ENCODE measurements at places on chromosomes 2 and 18.

GRCh38 chr2:239876948-239877289 lies 148.2 kb downstream of the NDUFA10 start:
- no peak for DNase-seq

GRCh38 chr2:218400167-218400929 lies 680 bp downstream of the CTDSP1 start:
- DNase-seq, result no peak

GRCh38 chr2:217691920-217692666 lies 310.7 kb downstream of the TNS1 start:
- no peak for DNase-seq

DNA sequence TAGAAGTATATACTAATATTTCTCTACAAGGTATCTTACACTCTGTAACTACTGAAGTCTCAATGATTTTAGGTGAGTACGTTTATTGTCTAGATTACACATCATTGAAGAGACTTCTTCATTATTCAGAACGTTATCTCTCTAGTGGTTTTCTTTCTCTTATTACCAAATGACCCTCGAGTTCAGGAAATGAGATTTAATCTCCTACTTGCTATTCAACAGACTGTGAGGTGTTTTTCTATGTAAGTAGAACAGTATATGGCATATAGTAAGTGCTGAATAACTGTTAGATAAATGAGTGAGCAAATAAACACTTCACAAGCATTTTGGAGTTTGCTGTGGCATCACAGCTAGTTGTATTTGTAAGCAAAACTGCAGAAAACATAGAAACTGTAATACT lies 947.2 kb upstream of the SLC39A10 start:
- DNase-seq, result no peak

- no peak for DNase-seq
These were observed 342.6 kb upstream of the HS6ST1 start for GRCh38 chr2:128661311-128661710.

DNA sequence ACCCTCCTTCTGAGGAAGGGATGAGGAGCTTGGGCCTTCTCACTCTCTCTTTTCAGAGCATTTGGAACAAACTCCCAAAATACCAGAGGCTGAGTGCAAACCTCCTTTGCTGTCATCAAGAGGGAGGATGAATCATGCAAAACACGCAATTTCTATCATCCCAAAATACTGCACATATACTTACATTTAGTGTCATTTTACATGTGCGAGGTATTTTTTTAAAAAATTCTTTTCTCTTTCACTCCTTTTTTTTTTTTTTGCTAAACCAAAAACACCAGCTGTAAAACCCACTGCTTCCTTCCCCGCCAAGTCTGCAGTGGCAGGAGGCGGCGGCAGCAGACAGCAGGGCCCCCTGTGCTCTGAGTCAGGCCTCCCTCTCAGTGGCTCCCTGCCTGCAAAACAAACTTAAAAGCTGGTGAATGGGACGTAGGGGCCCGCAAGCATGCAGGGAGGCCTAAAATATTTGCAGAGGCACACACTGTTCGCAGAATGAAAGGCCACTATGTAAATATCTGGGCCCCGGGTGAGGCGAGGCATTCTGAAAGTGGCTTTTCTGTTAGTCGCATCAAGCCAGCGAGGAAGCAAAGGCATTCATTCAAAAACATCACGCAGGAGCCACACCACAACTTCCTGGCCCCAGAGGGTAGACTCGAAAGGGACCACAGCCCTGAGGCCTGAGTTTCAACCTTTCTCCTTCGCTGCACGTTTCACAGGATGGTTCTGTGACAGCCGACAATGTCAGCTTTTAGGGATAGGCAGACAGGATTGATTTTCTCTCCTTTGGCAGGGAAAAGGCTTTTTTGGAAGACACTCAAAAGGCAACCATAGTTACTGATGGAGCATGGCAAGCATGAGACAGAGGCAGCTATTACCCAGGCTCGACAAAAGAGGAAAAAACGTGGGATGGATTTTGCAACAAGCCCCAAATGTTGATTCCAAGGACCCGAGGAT lies 73.4 kb downstream of the ACTR2 start:
- peak; percentile 17 for DNase-seq

- no peak for DNase-seq
These were observed 828.2 kb downstream of the RNF144A start for GRCh38 chr2:7745369-7745768.

DNA sequence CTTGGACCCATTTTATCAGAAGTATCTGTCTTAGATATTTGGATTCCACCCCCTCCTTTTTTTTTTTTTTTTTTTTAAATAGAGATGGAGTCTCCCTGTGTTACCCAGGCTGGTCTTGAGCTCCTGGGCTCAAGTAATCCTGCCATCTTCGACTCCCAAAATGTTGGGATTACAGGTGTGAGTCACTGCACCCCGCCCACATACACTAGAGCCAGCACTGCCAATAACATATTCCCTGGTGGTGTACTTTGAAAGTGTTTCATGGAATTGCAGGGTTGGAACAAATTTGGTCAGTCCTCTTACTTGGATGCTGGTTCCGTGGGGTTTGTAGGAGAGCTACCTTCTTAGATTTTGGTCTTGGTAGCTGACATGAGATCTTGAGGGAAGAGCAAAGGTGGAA lies 15.0 kb downstream of the PDCL3 start:
- no peak for DNase-seq

GRCh38 chr18:70284976-70285620 lies 3.7 kb upstream of the SOCS6 start:
- DNase-seq, result no peak

GRCh38 chr2:190696792-190697398 lies 48.0 kb downstream of the NAB1 start:
- DNase-seq, result no peak

DNA sequence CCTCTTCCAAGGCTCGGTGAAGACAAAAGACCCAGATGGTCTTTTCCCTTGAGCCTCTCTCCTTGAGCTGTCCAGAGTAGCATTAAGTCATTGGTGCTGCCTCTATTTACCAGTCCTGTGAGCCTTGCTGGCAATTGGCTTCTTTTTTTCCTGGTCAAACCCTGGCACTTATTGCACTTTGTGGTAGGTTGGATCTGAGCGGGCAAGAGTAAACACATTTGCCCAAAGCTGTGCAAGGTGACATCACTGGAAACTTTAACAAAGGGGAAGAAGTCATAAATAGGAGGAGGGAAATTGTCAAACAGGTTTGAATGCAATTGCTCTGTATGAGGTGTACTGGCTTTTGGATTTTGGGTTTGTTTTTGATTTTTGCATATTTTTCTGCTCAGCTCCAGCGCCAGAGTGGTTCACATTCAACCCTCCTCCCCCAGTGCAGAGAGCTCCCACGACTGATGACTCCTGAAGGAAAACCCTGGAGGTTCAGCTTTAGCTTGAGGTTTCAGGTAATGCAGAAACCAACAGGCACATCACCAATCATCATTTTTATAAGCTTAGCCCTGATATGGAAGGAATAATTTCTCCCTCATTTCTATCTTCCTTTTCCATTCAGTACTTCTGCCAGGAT lies 8.3 kb downstream of the KCNE4 start:
- no peak for DNase-seq

DNA sequence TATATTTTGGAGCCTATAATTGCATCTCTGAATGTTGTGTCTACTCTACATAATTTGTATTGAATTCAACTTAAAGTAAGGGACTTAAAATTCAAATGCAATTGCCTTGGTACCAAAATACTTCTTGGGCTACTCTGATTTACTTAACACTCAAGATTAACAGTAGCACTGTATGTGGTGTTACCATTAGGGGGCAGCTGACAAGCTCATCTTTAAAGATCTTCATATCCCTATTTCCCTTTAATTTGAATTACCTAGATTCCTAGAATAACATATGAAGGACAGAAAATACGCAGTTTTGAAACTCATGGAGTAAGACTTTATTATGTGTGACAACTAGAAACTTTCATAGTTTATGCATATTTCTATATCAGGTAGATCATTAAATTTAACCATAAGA lies 37.4 kb upstream of the FAP start:
- DNase-seq, result no peak

DNA sequence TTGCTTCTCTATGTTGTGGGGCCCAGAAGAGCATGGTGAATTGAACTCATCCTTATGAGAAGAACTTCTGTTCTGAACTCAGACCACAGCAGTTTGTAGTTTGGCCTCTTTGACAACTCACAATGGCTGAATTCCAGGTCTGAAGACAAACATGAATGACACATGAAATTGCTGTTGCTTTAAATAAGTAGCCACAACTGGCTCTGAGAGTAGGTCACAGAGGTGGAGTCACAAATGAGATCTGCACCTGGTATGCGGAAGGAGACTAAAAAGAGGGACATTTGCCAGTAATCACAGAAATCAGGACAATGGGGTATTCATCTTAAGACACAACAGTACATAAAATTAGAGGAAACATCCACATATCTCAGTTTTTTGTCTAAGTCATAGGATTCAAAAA lies 290.3 kb upstream of the MMADHC start:
- DNase-seq, result no peak

DNA sequence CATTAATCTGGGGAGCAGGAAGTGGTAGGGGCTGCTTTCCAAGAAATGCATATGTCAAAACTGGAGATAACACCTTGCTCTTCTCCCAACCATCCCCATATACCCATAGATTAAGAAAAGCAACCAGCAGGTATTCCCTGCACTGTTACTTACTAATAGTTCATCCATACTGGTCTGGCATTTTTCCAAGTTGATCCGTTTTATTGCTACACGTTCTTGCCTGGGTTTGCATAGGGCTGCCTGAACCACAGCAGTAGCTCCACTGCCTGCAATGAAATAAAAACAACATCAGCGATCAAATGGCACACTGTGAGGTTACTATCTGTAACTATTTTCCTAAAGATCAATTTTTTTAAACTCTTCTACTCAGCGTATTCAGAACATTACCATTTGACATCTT lies 65.6 kb downstream of the STK39 start:
- peak; percentile 15 for DNase-seq

DNA sequence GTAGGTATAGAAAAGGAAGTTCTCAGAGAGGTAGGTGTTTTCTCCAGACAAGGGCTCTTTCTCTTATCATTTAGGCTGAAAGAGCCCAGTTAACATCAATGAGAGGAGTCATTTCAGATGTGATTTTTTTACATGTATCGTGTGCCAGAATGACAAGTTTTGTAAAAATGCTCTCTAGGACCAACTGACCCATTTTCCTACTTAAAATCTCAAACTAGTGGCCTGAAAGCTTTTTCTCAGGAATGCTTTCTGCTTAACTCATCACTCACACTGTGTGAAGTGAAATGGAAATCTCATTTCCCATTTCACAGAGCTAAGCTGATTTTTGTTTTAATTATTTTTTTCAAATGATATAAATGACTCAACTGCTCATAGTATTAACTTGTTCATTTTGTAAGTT lies 128.7 kb upstream of the CYP26B1 start:
- DNase-seq, result no peak

DNA sequence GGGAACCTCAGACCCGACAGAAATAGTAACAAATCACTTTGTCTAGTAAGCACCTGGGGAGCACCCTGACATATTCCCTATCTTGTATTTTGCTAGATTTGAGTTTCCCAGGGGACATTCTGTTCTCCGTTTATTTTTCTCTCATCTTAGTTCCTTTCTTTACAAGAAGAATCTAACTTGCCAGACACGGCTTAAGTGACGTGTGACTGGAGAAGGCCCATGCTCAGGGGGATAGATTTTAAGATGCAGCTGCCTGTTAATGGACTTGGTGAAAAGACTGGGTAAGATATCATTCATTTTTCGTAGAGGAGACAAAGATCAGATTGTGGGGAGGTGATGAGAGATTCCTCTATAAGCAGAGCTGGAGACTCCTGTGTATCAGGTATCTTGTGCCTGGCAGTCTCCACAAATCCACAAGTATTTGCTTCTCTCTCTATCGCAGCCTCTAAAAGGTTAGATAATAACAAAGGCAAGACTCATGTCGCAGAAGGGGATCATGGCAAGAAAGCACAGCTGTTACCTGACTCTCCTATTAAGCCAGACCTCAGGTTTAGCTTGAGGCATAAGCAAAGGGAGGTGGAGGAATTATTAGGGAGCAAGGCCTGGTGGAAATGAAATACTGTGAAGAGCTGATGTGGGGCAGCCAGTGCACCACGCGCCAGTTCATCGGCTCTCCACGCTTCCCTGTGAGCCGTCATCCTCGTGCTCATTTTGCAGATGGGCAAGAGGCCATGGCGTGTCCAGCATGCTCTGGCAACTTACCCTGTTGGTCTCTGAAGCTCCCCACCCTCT lies 347.2 kb upstream of the TNP1 start:
- DNase-seq, result no peak

GRCh38 chr18:76978616-76979015 lies 154.0 kb downstream of the MBP start:
- DNase-seq, result no peak

GRCh38 chr2:184683911-184684310 lies 85.6 kb downstream of the ZNF804A start:
- DNase-seq, result no peak

DNA sequence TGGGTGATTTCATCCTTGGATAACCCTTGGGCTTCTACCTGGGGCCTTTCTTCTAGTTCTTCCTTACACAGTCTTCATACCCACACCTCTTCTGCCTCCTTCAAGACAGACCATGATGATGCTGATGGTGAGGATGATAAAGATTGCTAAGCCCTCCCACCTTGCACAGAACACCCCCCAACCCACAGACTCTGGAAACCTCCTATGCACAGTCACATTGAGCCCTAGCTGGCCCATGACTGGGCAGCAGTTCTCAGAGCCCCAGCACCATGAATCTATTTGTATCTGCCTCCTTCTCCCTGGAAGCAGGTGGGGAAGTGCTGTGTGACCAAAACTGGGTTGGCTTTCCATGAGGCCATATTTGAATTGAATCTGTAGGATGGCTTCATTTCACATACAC lies 99.8 kb downstream of the EN1 start:
- DNase-seq, result no peak

DNA sequence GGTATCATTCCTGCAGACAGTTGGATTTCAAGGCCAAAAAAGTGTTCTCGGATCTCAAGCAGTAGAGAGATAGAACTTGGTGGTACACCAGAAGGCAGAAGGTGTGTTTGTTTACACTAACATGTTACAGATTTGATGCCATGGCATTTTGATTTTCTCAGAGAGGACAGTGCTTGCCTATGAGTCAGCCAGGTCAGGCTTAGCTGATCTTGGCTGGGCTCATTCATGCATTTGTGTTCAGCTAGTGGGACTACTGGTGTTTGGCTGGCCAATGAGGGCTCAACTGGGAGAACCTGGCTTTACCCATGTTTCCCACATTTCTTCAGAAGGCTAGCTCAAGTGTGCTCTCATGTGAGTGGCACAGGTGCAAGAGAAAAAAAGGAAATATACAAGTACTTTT lies 162.0 kb downstream of the C1D start:
- DNase-seq, result no peak

GRCh38 chr2:49070716-49071115 lies 83.6 kb downstream of the FSHR start:
- DNase-seq, result no peak

GRCh38 chr2:3712424-3712823 lies 9.0 kb downstream of the DCDC2C start:
- DNase-seq, result no peak

GRCh38 chr2:144267239-144267638 lies 252.7 kb downstream of the ZEB2 start:
- no peak for DNase-seq

DNA sequence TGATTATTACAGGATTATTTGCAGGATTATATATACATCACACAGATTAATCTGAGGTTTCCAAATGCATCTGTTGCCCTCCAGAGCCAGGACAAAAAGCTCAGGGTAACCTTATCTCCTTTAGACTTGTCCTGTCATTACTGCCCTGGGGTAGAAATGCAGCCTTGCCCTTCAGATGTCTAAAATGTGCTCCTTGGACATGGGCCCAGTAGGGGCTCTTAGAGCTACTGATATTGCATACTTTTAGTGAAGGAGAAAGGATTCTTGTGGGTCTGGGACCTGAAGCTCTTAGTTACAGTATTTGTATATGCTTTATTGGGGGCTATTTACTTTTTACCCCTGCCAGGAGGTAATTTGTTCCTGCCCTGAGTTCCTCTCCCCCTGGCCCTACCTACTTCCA lies 56.1 kb downstream of the PRKRA start:
- DNase-seq, result no peak
